ENCODE measurements at places on chromosomes 7 and 10.

GRCh38 chr7:104175361-104175984 is 32.3 kb downstream of the ORC5 start:
- no peak for DNase-seq

DNA sequence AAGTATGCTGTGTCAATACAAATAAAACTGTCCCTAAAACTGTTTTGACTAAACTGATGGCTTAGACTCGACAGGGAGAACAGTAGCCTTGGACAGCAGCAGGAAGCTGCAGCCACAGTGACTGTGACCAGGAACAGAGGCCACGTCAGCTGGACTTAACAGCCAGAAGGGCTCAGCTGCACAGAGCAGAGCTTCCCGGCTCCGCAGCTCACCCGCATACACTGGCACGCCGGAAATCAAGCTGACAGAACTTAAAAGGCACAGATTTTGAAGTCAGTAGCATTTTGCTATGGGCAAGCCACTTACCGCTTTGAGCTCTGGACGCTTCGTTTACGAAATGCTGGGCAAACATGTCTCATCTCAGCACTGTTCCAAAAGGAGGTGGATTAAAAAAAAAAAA is 769.7 kb upstream of the AUTS2 start:
- no peak for DNase-seq

DNA sequence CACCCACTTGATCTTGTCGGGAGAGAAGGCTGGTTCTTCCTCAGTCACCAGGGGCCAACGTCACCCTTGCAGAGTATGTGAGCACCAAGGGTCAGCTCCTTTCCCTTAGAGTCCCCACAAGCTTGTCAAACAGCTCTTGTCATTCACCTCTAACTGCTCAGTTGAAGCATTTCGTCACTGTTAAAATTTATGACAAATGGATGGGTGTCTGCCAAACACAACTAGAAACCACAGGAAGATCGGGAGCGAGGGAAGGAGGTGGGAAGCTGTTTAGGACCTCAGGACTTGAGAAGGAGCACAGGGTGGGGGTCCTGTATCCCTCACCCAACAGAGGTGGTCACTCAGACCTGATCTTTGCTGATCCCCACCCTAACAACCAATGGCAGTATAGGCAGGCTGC is 373.3 kb upstream of the IGFBP3 start:
- no peak for DNase-seq

DNA sequence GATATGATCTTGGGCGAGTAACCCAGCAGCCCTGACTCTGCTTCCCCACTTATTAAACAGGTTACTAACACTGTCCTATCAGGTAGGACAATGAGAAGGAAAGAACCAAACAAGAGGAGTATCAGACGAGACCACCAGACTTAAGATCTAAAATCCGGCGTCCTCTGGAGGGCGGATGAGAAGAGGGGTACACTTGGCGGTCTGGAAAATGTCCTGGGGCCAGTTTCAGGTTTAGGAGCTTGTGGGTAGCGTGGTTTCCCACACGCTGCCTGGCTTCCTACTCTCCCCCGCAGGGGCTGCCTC is 635 bp downstream of the ZNF32 start:
- no peak for DNase-seq

DNA sequence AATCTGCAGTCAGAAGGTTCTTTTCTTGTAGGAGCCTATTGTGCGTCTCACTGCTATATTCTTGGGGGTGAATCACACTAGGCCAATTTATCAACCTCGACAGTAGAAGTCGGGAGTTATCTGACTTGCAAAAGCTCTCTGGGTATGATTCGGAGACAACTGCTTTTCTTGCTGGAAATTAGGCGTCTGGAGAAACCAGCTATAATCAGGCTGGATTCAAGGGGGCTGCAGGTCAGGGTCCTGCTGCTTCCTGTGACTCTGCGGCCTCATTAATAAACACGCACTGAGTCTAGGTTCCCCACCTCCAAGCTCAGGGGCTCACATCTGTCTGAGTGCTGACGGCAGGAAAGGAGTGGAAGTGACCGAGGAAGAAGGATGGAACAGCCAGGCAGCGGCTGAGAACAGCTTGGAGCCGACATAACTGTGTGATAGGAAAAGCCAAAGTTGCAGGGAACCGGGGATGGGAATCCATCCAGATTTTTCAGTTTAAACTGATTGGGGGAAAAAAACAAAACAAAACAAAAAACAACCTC is 184.6 kb downstream of the FANK1 start:
- no peak for DNase-seq

GRCh38 chr10:119827430-119827829 is 45.2 kb downstream of the MCMBP start:
- no peak for DNase-seq

DNA sequence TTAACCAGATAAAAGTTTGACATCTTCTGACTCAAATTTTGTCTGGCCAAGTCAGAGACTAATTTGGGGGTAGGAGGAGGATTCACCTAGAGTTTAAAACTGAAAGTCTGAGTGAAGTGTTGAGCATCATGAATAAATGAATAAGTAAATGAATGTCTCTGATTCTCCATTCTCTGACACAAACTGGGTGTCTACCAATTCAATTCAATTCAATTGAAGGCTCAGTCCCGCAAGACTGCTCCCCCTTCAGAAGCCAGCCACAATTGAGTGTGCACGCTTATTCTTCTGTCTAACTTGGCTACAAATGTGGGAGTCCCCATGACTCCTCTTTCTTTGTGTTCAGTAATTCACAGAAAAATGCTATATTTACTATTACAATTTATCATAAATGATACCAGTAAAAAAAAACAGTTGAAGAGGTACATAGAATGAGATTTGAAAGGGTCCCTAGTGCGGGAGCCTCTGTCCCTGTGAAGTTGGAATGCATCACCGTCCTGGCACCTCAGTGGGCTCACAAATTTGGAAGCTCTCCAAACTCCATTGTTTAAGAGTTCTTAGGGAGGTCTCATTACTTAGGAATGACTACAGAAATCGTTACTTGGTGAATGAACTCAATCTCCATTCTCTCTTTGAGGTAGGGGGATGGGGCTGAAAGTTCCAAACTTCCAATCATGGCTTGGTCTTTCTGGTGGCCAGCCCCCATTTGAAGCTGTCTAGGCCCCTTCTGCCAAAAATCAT is 243.7 kb upstream of the PHYHIPL start:
- no peak for DNase-seq

DNA sequence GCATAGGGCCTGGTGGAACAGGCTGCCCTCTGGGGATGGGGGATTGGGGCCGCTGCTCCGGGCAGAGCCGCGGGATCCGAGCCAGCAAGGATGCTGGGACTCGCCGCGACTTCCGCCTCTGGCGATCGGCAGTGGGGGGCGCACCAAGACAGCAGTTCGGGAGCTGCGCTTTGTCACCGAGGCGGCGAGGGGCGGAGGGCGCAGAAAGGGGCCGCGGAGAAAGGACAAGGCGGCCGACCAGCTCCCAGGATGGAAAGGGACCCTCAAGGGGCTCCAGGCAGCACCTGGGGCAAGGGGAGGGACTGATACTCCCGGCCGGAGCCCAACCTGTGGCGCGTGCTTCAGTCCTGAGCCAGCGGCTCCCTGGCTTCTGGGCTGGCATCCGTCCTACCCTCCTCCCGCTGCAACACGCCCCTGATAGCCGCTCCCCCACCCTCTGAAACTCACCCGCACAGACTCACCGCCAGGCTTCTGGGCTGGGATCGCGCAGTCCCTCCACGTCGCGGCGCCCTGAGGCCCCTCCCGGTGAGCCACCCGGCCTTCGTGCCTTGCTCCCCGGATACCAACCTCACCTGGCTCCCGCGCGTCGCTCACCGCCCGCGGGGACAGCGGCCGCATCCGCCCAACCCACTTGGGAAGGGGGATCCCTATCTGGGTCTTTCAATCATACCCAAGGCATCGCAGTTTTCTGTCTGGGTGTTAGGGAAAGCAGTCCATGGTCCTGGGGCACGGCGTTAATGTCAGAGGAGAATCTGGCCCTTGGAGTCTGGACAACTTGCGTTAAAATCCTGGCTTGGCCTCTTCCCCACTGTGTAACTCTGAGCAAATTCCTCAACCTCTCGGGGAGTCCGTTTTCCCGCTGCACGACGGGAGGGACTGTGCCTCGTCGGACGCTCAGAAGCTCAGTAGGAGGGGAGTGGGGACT is 7.0 kb upstream of the EVX1 start:
- peak; percentile 88 for DNase-seq

GRCh38 chr7:34225193-34225592 is 319.9 kb downstream of the BMPER start:
- DNase-seq = peak; percentile 87

GRCh38 chr7:94398841-94399240 is 4.1 kb downstream of the COL1A2 start:
- DNase-seq = no peak

GRCh38 chr7:129417073-129417472 is 17.2 kb upstream of the STRIP2 start:
- no peak for DNase-seq

- DNase-seq = peak; percentile 52
These were observed 2.4 kb upstream of the INHBA start for GRCh38 chr7:41705109-41705901.

- DNase-seq = no peak
These were observed 91.2 kb downstream of the SPAG6 start for GRCh38 chr10:22436526-22436892.

DNA sequence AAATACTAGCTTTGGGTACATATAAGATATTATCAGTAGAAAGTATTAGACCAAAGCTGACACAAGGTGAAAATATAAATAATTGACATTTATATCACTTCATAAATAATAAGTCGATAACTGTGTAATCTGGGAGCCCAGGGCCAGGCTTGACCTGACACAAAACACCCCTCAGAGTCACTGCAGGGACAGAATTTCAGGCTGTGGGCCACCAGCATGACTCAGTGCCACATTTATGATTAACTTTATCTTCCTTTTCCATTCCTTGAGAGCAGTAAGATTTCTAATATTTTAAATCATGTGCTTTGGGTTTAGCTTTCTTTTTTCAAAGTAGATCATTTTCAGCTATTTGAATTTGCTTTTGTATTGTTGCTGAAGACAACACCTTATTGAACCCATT is 102.9 kb upstream of the NFE2L3 start:
- no peak for DNase-seq

DNA sequence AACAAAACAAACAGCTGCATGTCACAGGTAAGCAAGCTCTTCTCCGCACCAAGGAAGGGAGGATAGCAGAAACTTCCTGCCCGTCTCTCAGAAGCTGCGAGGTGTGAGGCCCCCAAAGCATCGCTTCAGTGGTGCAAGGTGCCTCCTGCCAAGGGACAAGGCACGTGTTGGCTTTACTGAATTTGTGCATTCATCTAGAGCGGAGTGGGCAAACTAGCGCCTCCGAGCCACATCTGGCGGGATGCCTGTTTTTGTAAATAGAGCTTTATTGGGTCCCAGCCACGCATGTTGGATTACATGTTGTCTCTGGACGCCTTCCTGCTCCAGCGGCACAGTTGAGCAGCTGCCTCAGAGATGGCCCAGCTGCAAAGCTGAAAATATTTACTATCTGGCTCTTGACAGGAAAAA is 27.7 kb downstream of the PHYH start:
- DNase-seq = no peak

- DNase-seq = no peak
These were observed 425.9 kb downstream of the LRMDA start for GRCh38 chr10:75857269-75857846.

DNA sequence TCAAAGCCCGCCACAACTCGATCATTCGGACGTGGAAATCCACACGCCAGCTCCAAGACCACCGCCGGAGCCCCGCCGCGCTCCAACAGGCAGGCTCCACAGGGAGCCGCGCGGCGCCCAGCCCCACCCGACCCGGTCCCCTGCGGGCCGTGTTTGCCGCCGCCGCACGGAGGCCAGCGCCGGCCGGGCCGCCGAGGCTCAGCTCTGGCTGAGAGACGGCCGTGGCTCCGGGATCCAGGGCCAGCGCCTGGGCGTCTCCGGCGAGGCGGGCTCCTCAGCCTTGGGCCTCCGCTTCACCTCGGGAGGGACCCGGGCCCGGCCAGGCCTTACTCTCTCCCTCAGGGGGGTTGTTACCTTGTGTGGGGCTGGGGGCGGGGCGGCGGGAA is 333 bp downstream of the SMNDC1 start:
- peak; percentile 45 for DNase-seq

GRCh38 chr7:5543361-5543760 is 119.7 kb upstream of the TNRC18 start:
- DNase-seq = no peak

DNA sequence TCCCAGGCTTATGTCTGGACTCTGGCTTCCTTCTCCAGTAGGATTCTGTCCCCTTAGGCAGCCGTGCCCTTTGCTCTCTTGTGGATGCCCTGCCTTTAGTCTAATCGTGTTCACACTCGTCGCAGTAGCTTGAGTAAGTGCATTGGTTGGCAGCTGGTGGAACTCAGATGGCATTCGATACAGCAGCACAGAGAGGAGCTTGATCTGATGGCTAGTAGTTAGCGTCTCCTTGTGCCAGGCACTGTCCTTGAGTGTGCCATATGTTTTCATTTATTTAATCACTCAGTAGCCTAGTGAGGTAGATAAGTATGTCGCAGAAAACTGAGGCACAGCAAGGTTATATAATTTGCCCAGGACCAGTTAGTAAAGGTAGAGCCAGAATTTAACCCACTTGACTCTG is 18.2 kb upstream of the PARP12 start:
- no peak for DNase-seq

GRCh38 chr7:57412168-57412567 is 37.8 kb upstream of the ZNF716 start:
- DNase-seq = no peak

DNA sequence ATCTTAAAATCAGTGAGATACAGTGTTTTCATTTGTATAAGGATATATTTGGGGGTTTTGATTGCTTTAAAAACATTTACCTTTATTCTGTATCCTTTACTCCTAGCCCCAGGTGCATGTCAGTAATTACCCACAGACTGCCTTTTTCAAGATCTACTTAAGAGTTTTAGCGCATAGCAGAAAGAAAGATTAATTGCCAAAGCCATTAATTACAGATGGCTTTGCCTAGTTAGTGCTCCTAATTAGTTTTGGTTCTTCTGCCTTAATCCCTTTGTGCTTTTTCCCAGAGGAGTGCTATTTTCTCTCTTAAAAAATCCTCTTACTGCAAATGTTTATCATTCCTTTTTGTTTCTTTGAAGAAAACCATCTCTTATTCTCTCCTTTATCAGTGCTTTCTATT is 122.8 kb downstream of the MAPK8 start:
- no peak for DNase-seq

DNA sequence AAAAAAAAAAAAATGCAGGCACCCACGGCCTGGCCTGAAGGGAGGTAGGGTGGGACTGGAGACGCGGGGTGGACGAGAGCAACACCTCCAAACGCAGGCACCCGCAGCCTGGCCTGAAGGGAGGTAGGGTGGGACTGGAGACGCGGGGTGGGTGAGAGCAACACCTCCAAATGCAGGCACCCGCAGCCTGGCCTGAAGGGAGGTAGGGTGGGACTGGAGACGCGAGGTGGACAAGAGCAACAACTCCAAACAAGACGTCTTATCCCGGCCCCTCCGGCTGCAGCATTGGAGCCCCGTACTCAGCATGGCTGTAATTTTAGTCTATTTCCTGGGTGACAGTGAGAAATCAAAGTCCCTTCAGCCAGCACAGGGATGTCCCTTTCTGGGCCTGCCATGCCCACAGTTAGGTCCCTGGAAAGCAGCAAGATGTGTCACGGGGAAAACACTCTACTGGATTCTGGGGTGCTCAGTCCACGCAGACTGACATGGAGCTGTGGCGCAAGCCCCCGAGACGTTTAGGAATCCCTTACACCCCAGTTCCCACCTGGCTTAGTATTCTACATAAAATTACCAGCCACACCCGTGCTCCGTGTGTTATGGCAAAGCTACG is 119.9 kb downstream of the WDR37 start:
- no peak for DNase-seq

GRCh38 chr10:114328874-114329273 is 75.4 kb downstream of the AFAP1L2 start:
- no peak for DNase-seq

GRCh38 chr10:21599582-21599981 is 65.5 kb downstream of the MLLT10 start:
- no peak for DNase-seq

- no peak for DNase-seq
These were observed 7.0 kb upstream of the CSGALNACT2 start for GRCh38 chr10:43131256-43131655.

Measured in NCI-H1417 (cell line).